ENCODE measurements at places on chromosomes 7 and 10. TPM values are rescaled to one million over a fixed set of nuclear protein-coding genes. Genes with fewer than 3 reads are reported as not detected.
A peak's percentile ranks its signal among the peaks of the same experiment; 100 is the strongest.

Gene ANXA8L1
- total RNA-seq, result 0.15 TPM

DNA sequence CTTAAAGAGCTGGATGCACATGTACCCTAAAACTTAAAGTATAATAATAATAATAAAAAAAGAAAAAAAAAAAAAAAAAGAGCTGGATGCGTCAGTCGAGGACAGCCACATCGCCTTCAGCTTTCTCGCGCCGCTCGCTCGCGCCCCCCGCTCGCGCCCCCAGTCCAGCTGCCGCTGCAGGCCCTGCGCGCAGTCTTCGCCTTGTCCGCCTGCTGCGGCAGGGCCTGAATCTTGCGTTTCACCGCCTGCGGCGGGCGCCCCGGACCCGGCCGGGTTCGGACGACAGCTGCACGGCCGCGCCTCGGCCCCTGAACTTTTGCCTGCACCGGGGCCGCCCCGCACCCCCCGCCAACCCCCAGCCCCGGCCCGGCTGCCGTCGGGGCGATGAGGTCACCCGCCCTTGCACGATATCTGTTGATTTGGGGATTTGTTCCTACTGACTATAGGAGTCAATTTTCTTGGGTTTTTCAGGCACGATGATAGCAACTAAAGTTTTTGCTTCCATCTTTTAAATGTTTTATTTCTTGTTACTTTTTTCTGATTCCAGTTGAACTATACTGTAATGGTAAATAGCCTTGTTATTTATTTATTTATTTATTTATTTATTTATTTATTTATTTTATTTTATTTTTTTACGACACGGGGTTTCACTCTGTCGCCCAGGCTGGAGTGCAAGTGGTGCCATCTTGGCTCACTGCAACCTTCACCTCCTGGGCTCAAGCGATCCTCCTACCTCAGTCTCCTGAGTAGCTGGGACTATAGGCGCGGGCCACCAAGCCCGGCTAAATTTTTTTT lies 33.5 kb upstream of the CPN1 start:
- no peaks in the 10 kb centered on the region for H3K4me1 ChIP-seq
- peaks cover 28% of the 10 kb centered on the region for H3K27me3 ChIP-seq
- H3K27ac ChIP-seq, result no peak overlapping the region
- no peak for DNase-seq
- H3K4me3 ChIP-seq, result peak overlapping the region; percentile 29

DNA sequence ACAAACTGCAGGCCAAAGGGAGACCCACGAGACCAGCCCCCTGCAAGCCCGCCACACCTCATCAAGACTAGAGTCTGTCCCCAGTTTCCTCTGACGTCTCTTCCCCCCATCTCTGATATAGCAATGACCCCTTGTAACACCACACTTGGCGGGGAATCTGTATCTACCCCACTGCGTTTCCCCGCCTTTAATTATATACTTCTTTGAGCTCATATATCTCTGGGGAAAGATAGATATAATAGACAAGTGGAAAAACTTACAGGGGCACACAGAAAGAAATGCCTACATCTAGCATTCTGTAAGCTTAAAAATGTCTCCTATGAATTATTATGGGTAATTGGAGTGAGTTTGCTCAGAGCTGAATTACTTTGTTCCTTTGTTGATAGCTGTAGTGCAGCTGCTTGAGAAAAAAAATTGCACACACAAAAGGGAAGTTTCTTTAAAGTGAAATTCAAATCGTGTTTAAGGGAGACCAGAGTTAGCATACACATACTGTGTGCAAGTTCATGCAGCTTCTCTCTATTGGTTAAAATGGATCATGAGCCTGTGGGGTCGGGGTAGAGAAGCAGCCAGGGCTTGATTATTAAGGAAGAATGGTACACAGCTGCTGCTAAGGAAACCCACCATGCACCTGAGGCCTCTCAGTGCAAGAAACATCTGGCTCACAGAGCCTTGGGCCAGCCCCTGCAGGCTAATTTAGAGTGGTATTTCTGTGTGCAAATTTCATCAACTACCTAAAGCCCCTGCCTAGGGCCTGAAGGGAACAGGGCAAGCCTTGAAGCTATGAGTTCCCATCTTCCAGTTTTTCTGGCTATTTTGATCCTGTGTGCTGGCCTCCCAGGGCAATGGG lies 32.5 kb downstream of the CDCA7L start:
- H3K4me3 ChIP-seq, result no peak overlapping the region
- peaks cover 25% of the 10 kb centered on the region for H3K4me1 ChIP-seq
- H3K27ac ChIP-seq, result no peak overlapping the region

Gene THSD7A
- total RNA-seq, result 0.21 TPM

DNA sequence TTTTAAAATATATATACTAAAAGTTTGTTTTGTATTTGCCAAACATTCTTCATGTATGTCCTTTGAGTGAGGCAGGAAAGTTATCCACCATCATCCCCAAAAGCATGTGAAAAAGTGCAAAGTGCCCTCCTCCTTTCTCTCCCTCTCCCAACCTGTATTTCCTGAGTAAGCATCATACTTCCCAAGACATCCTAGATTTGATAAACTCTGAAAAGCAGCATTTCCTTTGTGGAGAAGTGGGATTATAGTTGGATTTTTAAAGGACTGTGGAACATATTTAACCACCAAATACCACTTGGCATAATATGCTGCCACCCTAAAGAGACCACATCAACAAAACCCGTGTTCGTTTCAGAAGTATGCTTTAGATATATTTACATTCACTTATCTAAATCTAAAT lies 36.9 kb downstream of the NET1 start:
- H3K27ac ChIP-seq, result peak overlapping the region; percentile 44
- H3K27me3 ChIP-seq, result no peaks in the 10 kb centered on the region
- peaks cover 40% of the 10 kb centered on the region for H3K4me1 ChIP-seq
- peaks cover 27% of the 10 kb centered on the region for H3K36me3 ChIP-seq

DNA sequence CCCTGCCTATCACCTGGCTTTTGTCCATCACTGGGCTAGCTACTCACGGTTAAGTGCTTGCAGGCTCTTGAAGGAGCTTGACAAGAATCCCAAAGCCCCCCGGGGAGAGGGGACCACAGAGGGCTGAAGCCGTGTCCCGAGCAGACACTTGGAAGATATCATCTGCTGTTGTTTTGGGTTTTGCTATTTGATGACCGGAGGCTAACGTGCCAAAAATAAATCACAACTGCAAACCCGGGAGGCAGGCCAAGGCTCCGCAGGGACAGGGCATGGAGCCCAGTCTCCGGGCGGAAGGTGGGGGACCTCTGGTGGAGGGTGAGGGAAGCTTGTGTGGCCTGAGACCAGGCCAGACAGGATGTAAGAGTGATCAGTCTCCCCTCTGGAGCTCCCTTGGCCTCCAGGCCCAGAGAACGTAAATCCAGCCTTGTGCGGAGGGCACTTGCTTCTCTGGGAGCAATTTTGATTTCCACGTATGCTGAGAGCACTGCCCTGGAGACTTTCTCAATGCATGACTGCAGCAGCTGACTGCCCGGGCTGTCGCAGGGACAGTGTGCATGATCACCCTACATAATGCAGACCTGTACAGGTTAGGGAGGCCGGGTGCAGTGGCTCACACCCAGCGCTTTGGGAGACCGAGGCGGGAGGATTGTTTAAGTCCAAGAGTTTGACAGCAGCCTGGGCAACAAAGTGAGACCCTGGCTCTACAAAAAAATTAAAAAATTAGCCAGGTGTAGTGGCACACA lies at the start of gene PHKG1:
Gene PHKG1, minus strand, starts transcription at position 164 of the 743 bp plus-strand sequence. CDS start 4,011 bp downstream, outside the sequence.
- peak; percentile 93 for DNase-seq
- peak within 1 kb of the TSS; percentile 67 for H3K4me3 ChIP-seq
- H3K27ac ChIP-seq, result peak within 1 kb of the TSS; percentile 86
- H3K36me3 ChIP-seq, result peaks cover 13% of the 10 kb centered on the region

- H3K27ac ChIP-seq, result peak overlapping the region; percentile 72
- no peak for DNase-seq
- peaks cover 67% of the 10 kb centered on the region for H3K4me1 ChIP-seq
- no peaks in the 10 kb centered on the region for H3K27me3 ChIP-seq
- H3K36me3 ChIP-seq, result peaks cover 45% of the 10 kb centered on the region
Observed at GRCh38 chr7:131072505-131073091, 255.1 kb upstream of the MKLN1 start.

DNA sequence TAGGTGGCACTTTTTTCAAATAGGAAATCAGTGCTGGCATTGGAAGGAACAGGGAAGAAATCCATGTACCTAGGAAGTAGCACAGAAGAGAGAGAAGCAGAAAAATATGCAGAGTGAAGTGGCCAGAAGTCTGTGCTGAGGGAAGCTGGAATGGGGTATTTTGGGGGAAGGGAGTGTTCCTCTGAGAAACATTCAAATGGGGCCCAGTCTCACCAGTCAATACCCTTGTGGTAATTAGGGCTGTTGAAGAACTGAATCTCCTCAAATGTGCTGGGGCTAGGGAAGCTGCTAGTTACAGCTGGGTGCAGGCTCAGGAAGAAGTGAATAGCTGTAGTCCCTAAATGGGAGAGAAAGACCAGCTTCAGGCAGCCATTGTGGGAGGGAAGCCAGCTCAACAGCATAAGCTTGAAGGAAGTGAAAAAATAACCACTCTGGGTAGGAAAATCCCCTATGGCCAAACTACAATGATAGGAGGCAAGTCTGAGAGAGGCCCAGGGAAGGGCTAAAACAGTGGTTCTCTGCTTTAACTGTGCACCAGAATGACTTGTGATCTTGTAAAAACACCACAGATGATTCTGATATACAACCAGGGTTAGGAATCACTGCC lies 7.6 kb downstream of the NDST2 start:
- peak; percentile 3 for DNase-seq
- no peak overlapping the region for H3K27ac ChIP-seq
- H3K27me3 ChIP-seq, result no peaks in the 10 kb centered on the region
- no peaks in the 10 kb centered on the region for H3K4me1 ChIP-seq
- H3K36me3 ChIP-seq, result peaks cover 17% of the 10 kb centered on the region

DNA sequence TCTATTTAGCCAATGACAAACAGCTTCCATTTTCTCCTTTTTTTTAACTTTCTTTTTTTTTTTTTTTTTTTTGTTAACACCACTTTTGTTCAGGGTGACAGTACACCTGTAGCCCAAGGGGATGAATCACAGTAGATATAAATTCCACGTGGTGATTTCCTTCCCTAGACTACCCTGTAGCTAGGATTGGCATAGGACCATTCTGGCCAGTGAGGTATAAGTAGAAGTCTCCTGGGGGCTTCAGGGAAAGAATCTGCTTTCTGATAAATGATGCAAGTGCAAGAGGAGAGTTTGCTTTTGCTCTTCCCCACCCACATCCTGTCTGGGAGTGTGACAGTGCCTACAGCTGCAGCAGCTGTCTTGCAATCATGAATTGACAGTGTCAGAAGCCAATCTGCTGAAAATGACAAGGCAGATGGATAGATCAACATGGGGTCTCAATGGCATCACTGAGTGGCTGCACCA lies 63.2 kb upstream of the TOMM7 start:
- no peak overlapping the region for H3K4me3 ChIP-seq
- no peak overlapping the region for H3K27ac ChIP-seq
- H3K4me1 ChIP-seq, result no peaks in the 10 kb centered on the region
- no peaks in the 10 kb centered on the region for H3K36me3 ChIP-seq
- DNase-seq, result no peak
- no peaks in the 10 kb centered on the region for H3K27me3 ChIP-seq

Gene EPDR1
- 46.9 TPM for total RNA-seq

GRCh38 chr10:48358838-48359237 lies 52.4 kb downstream of the MAPK8 start:
- H3K4me3 ChIP-seq, result no peak overlapping the region
- H3K4me1 ChIP-seq, result peaks cover 26% of the 10 kb centered on the region
- no peaks in the 10 kb centered on the region for H3K36me3 ChIP-seq
- no peak overlapping the region for H3K27ac ChIP-seq

GRCh38 chr7:135811506-135811905 lies 62.9 kb upstream of the FAM180A start:
- H3K4me1 ChIP-seq, result peaks cover 16% of the 10 kb centered on the region
- no peak for DNase-seq
- H3K4me3 ChIP-seq, result no peak overlapping the region

- no peaks in the 10 kb centered on the region for H3K27me3 ChIP-seq
- peak overlapping the region; percentile 90 for H3K27ac ChIP-seq
- no peak overlapping the region for H3K4me3 ChIP-seq
- no peaks in the 10 kb centered on the region for H3K36me3 ChIP-seq
- peaks cover 59% of the 10 kb centered on the region for H3K4me1 ChIP-seq
- DNase-seq, result peak; percentile 59
Observed at GRCh38 chr10:69498711-69499471, 47.6 kb downstream of the TSPAN15 start.

- H3K4me3 ChIP-seq, result no peak overlapping the region
- peak; percentile 84 for DNase-seq
- peak overlapping the region; percentile 58 for H3K27ac ChIP-seq
- no peaks in the 10 kb centered on the region for H3K36me3 ChIP-seq
- H3K27me3 ChIP-seq, result no peaks in the 10 kb centered on the region
Observed at GRCh38 chr10:119509909-119510451, 32.5 kb downstream of the RGS10 start.

- H3K4me3 ChIP-seq, result peak overlapping the region; percentile 89
Observed at GRCh38 chr7:32489788-32490126, 423 bp downstream of the LSM5 start.

DNA sequence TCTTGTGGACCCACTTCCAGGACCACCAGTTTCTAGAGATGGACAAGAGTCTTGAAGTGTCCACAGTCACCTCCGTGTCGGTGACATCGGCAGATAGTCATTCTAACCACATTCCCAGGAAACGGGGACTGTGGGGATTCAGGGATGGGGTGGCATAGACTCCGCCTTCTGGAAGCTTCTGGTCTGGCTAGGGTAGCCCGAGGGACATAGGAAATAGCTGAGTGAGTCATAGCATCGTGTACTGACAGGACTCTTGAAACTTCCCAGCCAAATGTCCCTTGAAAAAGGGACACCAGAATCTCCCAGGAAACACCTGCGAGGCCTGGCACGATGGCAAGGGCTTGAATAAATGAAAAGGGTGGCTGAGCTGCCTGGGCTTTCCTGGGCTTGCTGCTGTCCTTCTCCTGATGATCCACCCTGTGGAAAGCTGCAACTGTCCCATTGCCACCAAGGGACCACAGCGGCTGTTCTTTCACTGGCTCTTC lies 84.1 kb upstream of the LRRC4 start:
- H3K27me3 ChIP-seq, result peaks cover 6% of the 10 kb centered on the region
- H3K4me3 ChIP-seq, result no peak overlapping the region
- H3K4me1 ChIP-seq, result no peaks in the 10 kb centered on the region
- H3K27ac ChIP-seq, result no peak overlapping the region
- no peak for DNase-seq
- no peaks in the 10 kb centered on the region for H3K36me3 ChIP-seq

- H3K27ac ChIP-seq, result peak overlapping the region; percentile 9
Observed at GRCh38 chr10:43361547-43362190, 9.8 kb upstream of the FXYD4 start.

All from psoas muscle (tissue), 8 donors.